A673 (cell line): ENCODE measurements at places on chromosomes 5 and 9. TPM values are rescaled to one million over a fixed set of nuclear protein-coding genes. Genes with fewer than 3 reads are reported as not detected.

CCDC69 gene
- 0.52 TPM in 1 of 2 replicates, not detected in the other for total RNA-seq

AIF1L gene
- total RNA-seq, result 5.6 and 6.5 TPM in 2 replicates

MPDZ gene
- total RNA-seq, result 35.1 and 42.0 TPM in 2 replicates

SLC2A8 gene
- total RNA-seq, result 12.7 and 17.1 TPM in 2 replicates

FBLL1 gene
- total RNA-seq, result 0.45 and 1.0 TPM in 2 replicates

ANGPTL2 gene
- 2.5 and 4.4 TPM in 2 replicates for total RNA-seq

PCDHB13 gene
- total RNA-seq, result 1.8 and 2.5 TPM in 2 replicates

GRCh38 chr5:139495638-139496435 lies 13.3 kb upstream of the STING1 start:
- H3K4me3 ChIP-seq, result no peak overlapping the region
- no peaks in the 10 kb centered on the region for H3K27me3 ChIP-seq
- H3K4me1 ChIP-seq, result no peaks in the 10 kb centered on the region
- DNase-seq, result no peak
- no peaks in the 10 kb centered on the region for H3K36me3 ChIP-seq

DNA sequence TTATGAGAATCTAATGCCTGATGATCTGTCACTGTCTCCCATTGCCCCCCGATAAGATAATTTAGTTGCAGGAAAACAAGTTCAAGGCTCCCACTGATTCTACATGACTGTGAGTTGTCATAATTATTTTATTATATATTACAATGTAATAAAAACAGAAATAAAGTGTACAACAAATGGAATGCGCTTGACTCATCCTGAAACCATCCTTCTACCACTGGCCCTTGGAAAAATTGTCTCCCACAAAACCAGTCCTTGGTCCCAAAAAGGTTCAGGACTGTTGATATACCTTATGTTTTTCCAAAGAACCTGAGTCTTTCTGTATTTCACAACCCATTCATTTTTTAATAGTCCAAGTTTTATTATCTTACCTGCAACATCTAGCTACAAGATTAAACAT lies 403.5 kb downstream of the TAF11L14 start:
- no peak for DNase-seq
- H3K4me3 ChIP-seq, result no peak overlapping the region
- no peaks in the 10 kb centered on the region for H3K4me1 ChIP-seq

- H3K4me3 ChIP-seq, result no peak overlapping the region
- no peaks in the 10 kb centered on the region for H3K4me1 ChIP-seq
- H3K27me3 ChIP-seq, result no peaks in the 10 kb centered on the region
- no peak overlapping the region for H3K27ac ChIP-seq
- no peaks in the 10 kb centered on the region for H3K36me3 ChIP-seq
Observed at GRCh38 chr5:57529864-57530263, 47.3 kb upstream of the ACTBL2 start.

DNA sequence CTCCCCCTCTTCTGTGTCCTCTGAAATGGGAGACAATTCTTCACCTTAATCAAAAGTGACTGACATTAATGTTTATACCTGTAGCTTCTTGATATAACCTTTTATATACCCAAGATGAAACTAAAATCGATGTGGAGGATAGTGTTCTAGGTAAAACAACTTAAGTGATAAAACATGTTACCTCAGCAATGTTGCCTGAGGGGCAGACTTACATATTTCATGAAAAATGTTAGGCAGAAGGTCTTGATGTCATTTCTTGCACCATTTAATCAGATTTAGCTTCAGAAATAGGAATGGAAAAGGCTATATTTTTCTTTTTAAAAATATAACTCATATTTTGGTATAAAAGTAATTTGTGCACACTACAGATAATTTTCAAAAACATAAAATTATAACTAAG lies 22.7 kb upstream of the MACIR start:
- H3K27me3 ChIP-seq, result no peaks in the 10 kb centered on the region
- no peak overlapping the region for H3K4me3 ChIP-seq
- no peaks in the 10 kb centered on the region for H3K4me1 ChIP-seq

GRCh38 chr5:168946363-168946762 lies 354.6 kb downstream of the SLIT3 start:
- no peak overlapping the region for H3K4me3 ChIP-seq
- no peaks in the 10 kb centered on the region for H3K36me3 ChIP-seq
- H3K4me1 ChIP-seq, result no peaks in the 10 kb centered on the region
- H3K27ac ChIP-seq, result no peak overlapping the region

DNA sequence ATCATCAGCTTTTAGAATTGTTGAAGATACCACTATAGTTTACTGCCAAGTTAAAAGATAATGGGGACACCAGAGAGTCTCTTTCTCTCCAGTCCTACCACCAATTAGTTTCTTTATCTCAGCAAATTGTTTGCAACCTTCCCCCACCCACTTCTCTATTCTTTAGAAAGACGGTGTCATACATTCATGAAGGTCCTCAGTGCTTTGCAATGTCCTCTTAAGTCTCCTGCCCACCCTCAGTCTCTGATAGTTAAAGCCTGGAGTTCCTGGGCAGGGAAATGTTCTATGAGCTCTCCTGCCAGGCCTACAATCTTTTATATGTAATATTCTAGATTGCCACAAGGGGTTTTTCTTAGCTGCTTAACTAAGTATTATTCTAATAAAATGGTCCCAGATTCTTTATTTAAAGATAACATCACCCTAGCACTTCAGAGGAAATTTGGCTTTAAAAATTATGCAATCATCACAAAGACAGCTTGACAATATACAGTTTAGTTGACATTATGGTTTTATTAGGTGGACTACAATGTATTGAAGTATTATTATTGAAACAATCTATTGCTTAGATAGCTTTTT lies 509.2 kb downstream of the CSNK1G3 start:
- no peak for DNase-seq
- H3K27me3 ChIP-seq, result no peaks in the 10 kb centered on the region
- no peaks in the 10 kb centered on the region for H3K36me3 ChIP-seq
- H3K4me1 ChIP-seq, result no peaks in the 10 kb centered on the region
- no peak overlapping the region for H3K4me3 ChIP-seq

GRCh38 chr5:138331449-138332368 lies at the start of gene CDC25C:
TSS of gene CDC25C (minus strand) at chr5:138331804. CDS start at chr5:138331180, 624 bp downstream.
- peaks cover 9% of the 10 kb centered on the region for H3K36me3 ChIP-seq
- H3K4me1 ChIP-seq, result no peaks in the 10 kb centered on the region
- no peaks in the 10 kb centered on the region for H3K27me3 ChIP-seq
- peak within 1 kb of the TSS; percentile 74 for H3K27ac ChIP-seq
- peak; percentile 100 for DNase-seq

GRCh38 chr9:111298731-111299598 lies 31.1 kb downstream of the OR2K2 start:
- no peaks in the 10 kb centered on the region for H3K27me3 ChIP-seq
- H3K4me3 ChIP-seq, result peak overlapping the region; percentile 13
- peak overlapping the region; percentile 10 for H3K27ac ChIP-seq
- H3K36me3 ChIP-seq, result no peaks in the 10 kb centered on the region

DNA sequence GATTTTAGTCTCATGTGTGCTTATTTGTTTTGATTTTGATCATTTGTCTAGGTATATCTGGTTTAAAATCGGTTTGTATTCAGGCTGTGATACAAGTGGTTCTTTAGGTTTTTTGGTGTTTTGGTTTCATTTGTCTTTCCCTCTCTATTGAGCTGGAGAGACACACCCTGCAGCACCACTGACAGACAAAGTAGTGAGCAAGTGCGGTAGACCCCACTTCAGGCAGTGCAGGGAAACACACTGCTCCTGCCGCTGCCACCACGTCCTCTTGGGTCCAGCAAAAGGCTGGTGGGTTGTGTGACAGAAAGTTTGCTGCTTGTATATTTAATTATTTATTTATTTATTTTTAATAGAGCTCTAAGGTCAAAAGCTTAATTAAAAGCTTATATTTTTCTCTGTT lies 801.0 kb downstream of the NR2F1-AS1 start:
- no peak overlapping the region for H3K4me3 ChIP-seq
- no peak for DNase-seq
- no peak overlapping the region for H3K27ac ChIP-seq
- no peaks in the 10 kb centered on the region for H3K27me3 ChIP-seq

DNA sequence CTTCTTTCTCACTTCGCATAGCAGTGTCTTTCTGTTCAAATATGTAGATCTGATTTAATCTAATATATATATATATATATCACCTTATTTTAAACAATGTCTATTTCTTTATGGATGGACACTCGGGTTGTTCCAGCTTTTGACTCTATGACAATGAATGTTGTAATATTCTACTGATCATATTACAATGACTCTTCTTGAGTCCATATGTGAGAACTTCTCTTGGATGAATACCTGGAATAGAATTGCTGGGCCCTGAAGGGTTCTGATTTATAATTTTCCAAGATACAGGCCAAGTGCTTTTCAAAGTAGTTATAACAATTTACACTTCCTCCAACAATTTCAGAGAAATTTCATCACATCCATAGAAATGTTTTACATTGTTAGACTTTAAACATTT lies 28.8 kb downstream of the NTRK2 start:
- H3K36me3 ChIP-seq, result no peaks in the 10 kb centered on the region
- H3K4me1 ChIP-seq, result no peaks in the 10 kb centered on the region
- H3K27ac ChIP-seq, result no peak overlapping the region
- no peak for DNase-seq

DNA sequence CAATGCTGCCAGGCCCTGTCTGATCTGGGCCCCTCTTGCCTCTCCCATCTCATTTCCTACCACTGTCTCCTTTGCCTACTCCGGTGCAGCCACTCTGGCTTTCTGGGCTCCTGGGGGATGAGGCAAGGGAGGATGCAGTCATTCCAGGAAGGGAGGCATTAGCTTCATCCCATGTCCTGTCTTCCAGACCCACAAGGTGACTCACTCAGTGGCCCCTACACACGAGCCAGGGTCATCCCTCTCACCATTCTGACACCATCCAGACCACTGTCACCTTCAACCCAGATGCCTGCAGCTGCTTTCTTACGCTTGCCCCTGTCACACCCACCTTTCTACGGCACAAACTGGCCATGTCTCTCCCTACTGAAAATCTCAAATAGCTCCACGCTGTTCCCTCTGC lies 19.1 kb downstream of the ACSL6 start:
- DNase-seq, result no peak
- no peaks in the 10 kb centered on the region for H3K36me3 ChIP-seq
- no peak overlapping the region for H3K27ac ChIP-seq
- H3K27me3 ChIP-seq, result no peaks in the 10 kb centered on the region
- H3K4me3 ChIP-seq, result no peak overlapping the region

DNA sequence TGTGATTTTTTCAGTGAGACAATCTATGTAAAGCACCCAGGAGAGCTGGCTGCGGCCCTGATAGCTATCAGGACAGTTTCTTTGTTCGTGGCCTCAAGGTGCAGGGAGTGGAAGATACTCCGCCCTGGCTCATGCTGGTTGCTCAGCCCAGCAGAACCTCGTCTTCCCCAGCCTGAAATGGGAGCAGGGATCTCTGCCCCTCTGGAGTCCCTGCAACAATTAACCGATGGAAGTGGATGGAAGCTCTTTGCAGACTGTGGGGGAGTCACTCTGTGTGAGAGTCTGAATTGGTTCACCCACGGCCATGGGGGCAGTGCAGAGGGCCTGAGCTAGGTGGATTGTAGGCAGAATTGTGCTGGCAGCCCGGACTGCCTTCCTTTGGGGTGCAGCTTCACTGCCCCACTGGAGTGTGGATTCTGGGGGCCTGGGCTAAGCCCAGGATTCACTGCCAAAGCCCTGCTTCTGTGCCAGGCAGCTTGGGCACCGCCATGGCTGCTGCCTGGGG lies 2.8 kb downstream of the AIF1L start:
- H3K36me3 ChIP-seq, result no peaks in the 10 kb centered on the region
- H3K27me3 ChIP-seq, result peaks cover 7% of the 10 kb centered on the region
- H3K4me3 ChIP-seq, result no peak overlapping the region
- H3K4me1 ChIP-seq, result no peaks in the 10 kb centered on the region
- DNase-seq, result no peak

DNA sequence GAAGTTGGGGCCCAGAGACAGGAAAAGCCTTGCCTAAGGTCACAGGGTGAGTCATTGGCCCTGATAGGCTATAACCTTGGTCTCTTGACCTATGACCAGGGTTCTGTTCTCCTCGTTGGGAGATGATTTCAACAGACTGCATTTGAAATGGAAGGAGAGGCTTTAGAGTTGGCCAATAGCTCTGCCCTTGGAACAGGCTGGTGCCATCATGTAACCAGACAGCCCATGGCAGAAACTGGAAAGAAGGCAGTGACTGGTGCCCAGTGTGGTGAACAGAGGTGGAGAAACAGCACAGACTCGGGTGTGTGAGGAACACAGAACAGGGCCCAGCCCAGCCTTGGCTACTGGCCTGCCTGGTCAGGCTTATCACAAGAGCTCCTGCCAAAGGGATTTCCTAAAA lies 109.8 kb upstream of the SLC25A48 start:
- no peak overlapping the region for H3K4me3 ChIP-seq
- peaks cover 10% of the 10 kb centered on the region for H3K4me1 ChIP-seq
- DNase-seq, result no peak
- no peaks in the 10 kb centered on the region for H3K36me3 ChIP-seq
- H3K27ac ChIP-seq, result no peak overlapping the region

- H3K4me1 ChIP-seq, result peaks cover 4% of the 10 kb centered on the region
- no peak for DNase-seq
- no peaks in the 10 kb centered on the region for H3K36me3 ChIP-seq
- no peak overlapping the region for H3K4me3 ChIP-seq
- no peaks in the 10 kb centered on the region for H3K27me3 ChIP-seq
- no peak overlapping the region for H3K27ac ChIP-seq
Observed at GRCh38 chr5:65047225-65047624, 278.5 kb downstream of the CWC27 start.

DNA sequence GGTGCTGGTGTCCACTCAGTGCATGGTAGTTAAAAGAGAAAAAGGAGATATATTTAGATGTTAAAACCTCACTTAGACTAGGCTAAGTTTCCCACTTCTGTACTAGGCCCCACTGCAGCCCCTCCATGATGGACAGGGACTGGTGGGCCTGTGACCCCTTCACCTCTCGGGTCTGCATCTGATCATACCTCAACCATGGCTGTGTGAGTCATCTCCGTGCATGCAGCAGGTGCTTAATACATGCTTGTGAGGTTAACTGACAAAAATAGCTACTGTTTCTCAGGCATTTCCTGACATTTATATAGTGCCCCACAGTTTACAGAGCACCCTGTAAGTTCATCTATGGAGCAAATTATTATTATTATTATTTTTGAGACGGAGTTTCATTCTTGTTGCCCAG lies 8.4 kb upstream of the URM1 start:
- H3K27me3 ChIP-seq, result no peaks in the 10 kb centered on the region
- DNase-seq, result no peak
- H3K27ac ChIP-seq, result no peak overlapping the region
- H3K36me3 ChIP-seq, result no peaks in the 10 kb centered on the region
- H3K4me3 ChIP-seq, result no peak overlapping the region

- no peaks in the 10 kb centered on the region for H3K36me3 ChIP-seq
- no peaks in the 10 kb centered on the region for H3K4me1 ChIP-seq
- H3K4me3 ChIP-seq, result no peak overlapping the region
- H3K27me3 ChIP-seq, result no peaks in the 10 kb centered on the region
- no peak overlapping the region for H3K27ac ChIP-seq
- DNase-seq, result peak; percentile 59
Observed at GRCh38 chr5:165630261-165630778, 2124.9 kb downstream of the MAT2B start.

DNA sequence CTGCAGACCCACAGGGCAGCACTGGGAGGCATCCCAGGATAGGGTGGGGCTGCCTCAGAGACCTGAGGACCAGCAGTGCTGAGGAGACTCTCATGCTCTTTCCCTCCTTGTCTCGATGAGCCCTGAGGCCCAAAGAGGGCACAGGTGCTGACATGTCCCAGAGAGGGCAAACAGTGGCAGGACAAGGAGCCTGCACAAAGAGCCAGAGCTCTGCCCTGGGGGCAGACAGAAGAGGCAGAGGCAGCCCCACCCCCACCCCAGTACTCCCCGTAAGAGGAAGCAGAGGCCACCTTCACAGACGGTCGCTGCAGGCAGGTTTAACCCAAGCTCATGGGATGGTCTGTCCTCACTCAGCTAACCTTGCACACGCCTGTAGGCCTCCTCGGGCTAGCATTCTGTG lies 29.4 kb upstream of the TTLL11 start:
- H3K27me3 ChIP-seq, result peaks cover 11% of the 10 kb centered on the region
- H3K27ac ChIP-seq, result no peak overlapping the region
- H3K4me3 ChIP-seq, result no peak overlapping the region
- H3K36me3 ChIP-seq, result no peaks in the 10 kb centered on the region
- DNase-seq, result no peak
- peaks cover 11% of the 10 kb centered on the region for H3K4me1 ChIP-seq
